ENCODE measurements at places on chromosomes 7 and 10.

- no peak for DNase-seq
Measured at GRCh38 chr7:128053023-128053422, 21.8 kb upstream of the LRRC4 start.

DNA sequence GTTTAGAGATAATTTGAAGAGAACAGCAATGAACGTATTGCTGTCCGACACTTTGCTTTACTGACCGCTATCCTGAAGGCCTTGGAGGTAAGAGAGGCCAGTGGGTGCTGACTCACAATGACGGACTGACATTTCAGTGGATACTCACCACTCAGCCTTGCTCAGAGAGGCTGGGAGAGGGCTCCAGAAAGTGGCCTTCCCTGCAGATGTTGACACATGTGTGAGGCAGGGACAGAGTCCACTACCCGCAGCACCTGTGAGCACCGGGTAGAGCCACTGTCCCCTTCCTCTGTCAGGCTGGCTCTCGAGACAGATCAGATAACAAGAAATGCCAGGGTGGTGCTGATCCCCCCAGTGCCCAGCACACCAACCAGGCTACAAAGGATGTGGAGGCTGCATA lies 75.0 kb downstream of the GPR26 start:
- DNase-seq = no peak

- no peak for DNase-seq
Measured at GRCh38 chr7:130400120-130400572, 19.9 kb downstream of the CPA1 start.

- DNase-seq = no peak
Measured at GRCh38 chr7:37666026-37666799, 17.4 kb upstream of the GPR141 start.
